LHCN-M2 (cell line): ENCODE measurements at places on chromosomes 1 and 21. TPM values are rescaled to one million over a fixed set of nuclear protein-coding genes. Genes with fewer than 3 reads are reported as not detected.
A peak's percentile ranks its signal among the peaks of the same experiment; 100 is the strongest.

F3 gene
- total RNA-seq = 30.2 and 56.4 TPM in 2 replicates

MLLT11 gene
- 16.9 and 17.2 TPM in 2 replicates for total RNA-seq

KCNJ9 gene
- total RNA-seq = not detected in 2 replicates

KIRREL1 gene
- 78.8 and 79.9 TPM in 2 replicates for total RNA-seq

HEYL gene
- 41.6 and 52.6 TPM in 2 replicates for total RNA-seq

GRCh38 chr1:214518361-214518760 is 33.0 kb downstream of the PTPN14 start:
- peak; percentile 29 for DNase-seq

DNA sequence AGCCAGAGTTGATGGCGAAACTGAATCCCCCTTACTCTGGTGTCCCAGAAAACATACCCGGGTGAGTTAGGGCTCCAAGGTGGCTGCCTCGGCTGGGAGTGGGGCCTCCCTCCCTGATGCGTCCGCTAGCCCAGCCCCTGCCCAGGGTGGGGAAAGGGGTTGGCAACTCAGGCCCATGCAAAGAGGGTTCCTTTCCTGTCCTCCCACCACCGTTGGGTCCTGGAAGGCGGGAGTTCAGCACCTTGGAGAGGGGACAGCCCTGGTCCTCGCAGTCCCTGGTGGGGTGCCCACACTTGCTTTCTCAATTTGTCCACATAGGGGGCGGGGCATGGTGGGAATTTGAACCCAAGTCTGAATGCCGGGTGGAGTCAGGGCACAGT is 6.1 kb downstream of the SRM start:
- no peak for DNase-seq

DNA sequence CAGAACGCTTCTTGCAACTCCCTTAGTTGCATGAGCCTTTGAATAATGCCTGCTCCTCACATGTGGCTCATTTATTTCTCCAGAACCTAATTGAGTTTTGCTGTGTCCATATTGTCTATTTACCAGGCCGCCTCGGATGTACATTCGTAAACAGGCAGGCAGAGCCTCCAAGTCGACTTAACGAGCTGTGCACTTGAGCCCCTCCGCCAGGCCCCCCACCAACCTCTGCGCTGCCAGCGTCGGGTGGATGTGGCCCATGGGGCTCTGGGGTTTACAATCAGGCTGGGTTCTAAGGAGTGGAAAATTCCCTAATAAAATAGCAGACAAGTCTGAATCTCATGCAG is 106.1 kb downstream of the NPHP4 start:
- DNase-seq = no peak

GRCh38 chr1:173241528-173242347 is 34.6 kb upstream of the TNFSF4 start:
- DNase-seq = no peak

GRCh38 chr1:28457678-28458077 is 48.2 kb upstream of the RCC1 start:
- DNase-seq = no peak

GRCh38 chr1:4178501-4179113 is 278.5 kb upstream of the C1orf174 start:
- no peak for DNase-seq

GRCh38 chr21:44392916-44393315 is 39.5 kb downstream of the TRPM2 start:
- DNase-seq = peak; percentile 3

- DNase-seq = no peak
These were observed 10.1 kb upstream of the ADORA3 start for GRCh38 chr1:111513410-111514020.
